ENCODE measurements at places on chromosomes 12 and 14. TPM values are rescaled to one million over a fixed set of nuclear protein-coding genes. Genes with fewer than 3 reads are reported as not detected.

The CAPZA3 gene
- not detected for total RNA-seq

The KRT82 gene
- not detected for total RNA-seq

The SLC5A8 gene
- total RNA-seq: not detected

The HOXC4 gene
- 6.5 TPM for total RNA-seq

The LRTM2 gene
- not detected for total RNA-seq

The MGST1 gene
- total RNA-seq: not detected

Data from B cell (primary cell).